ENCODE measurements at places on chromosomes 1 and 21.

GRCh38 chr21:25955646-25956045 lies 214.9 kb downstream of the APP start:
- DNase-seq: no peak

- no peak for DNase-seq
These were observed 95.5 kb upstream of the TPTE start for GRCh38 chr21:10425856-10426255.

- no peak for DNase-seq
These were observed at the start of gene IL10 for GRCh38 chr1:206772243-206772937. Gene IL10 (minus strand): TSS chr1:206772494. CDS start chr1:206772435, 59 bp downstream.

DNA sequence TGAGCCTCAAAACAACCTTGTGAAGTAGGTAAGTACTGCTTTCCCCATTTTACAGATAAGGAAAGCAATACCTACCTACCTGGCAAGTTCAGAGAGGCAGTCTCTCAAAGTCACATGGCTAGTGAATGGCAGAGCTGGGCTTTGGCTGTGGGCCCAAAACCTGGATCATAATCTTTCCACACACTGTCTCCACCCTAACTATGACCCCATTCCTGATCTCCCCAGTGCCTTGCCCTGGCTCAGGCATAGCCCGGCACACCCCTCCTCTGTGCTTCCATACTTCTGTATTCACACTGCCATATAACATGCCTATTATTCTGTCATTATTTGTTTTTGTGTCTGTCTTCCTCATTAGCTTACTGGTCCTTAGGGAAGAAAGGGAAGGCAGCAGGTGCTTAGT lies 15.9 kb downstream of the GNG12 start:
- DNase-seq: no peak

DNA sequence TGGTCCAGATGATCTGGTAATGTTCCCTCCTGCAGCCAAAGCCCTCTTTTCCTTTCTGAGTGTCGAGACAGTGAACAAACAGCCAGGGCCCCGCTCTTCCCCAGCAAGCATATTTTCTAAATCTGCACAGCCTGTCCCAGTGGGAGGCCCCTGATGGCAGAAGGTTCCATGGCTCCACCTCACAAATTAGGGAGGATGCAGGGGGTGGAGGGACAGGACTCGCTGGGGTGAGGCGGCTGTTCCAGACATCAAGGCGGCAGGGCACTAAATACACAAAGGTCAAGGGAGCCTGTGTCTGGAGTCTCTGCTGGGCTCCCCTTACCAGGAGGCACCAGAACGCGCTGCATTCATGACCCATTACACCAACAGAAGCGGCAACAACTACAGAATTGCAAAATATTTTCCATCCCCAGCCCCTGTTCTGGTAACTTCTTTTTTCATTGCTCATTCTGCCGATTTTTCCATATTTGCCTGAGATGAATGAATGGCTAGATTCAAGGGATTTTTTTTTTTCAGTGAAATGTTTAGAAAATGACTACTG lies 27.0 kb upstream of the PRELP start:
- DNase-seq: no peak

DNA sequence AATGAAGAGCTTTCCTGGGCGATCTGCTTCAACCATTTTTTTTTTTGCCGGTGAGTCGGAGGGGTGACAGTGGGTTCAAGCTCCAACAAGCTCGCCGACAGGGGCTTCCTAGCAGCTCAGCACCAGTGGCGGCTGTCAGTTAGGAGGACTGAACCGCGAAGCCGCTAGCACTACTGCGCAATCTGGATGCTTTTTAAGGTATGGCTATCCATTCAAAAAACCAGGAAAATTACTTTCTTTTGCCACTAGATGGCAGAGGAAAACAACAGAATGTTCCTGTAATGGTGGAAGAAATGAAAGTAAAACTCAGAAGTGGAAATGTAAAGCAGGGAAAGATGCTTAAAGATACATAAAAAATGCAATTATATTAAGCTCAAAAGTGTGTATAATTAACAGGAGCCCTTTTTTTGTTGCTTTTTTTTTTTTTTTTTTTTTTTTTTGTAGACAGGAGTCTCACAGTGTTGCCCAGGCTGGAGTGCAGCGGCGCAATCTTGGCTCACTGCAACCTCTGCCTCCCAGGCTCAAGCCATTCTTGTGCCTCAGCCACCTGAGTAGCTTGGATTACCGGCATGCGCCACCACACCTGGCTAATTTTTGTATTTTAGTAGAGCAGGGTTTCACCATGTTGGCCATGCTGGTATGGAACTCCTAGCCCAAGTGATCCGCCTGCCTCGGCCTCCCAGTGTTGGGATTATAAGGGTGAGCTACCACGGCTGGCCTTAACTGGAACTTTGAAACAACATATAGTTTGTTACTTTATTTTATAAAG lies 8.5 kb downstream of the KYAT3 start:
- peak; percentile 84 for DNase-seq

DNA sequence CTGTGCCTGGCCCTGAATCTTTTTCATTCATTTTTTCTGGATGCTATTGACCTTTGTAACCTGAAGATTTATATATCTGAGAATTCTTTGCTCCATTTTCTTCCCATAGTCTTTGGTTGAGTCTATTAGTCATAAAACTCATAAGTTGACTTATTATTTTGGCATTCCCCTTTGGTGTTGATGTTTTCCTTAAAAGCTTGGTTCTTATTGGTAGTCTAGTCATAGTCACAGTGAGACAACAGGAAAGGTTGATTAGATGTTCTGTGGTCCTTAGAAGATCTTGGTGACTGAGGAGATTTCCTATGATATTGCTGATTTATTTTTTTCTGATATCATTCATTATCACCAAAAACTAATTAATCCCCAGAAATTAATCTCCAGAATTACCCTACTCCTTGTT lies 86.2 kb downstream of the PTPRC start:
- DNase-seq: no peak

DNA sequence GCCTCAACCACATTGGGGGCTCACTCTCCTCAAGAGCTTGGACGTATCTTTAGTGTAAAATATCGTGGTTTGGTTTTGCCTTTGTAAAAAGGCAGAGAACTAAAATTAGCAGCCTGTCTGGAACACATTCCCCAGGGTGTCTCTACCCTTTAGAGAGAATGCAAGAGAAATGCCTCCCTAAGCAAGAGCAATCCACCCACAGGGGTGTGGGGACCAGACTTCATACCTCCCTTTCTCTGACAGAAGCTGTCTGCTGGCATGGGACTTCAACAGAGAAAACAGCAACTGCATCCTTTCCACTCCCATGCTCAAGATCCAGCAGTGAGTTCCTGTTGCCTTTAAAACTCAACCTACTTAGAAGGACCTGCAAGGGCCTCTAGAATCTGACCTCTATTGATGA lies 27.9 kb upstream of the TNR start:
- no peak for DNase-seq

All from NCI-H510A treated with DMSO at 0.1 percent for 48 hours (cell line).